SJCRH30 (cell line): ENCODE measurements at places on chromosomes 3 and 15. TPM values are rescaled to one million over a fixed set of nuclear protein-coding genes. Genes with fewer than 3 reads are reported as not detected.

GRCh38 chr3:102026656-102027055 is 177.3 kb downstream of the NFKBIZ start:
- DNase-seq = no peak

RAP2B gene
- total RNA-seq = 13.7 and 13.9 TPM in 2 replicates

NSUN3 gene
- 10.1 and 16.4 TPM in 2 replicates for total RNA-seq

DNA sequence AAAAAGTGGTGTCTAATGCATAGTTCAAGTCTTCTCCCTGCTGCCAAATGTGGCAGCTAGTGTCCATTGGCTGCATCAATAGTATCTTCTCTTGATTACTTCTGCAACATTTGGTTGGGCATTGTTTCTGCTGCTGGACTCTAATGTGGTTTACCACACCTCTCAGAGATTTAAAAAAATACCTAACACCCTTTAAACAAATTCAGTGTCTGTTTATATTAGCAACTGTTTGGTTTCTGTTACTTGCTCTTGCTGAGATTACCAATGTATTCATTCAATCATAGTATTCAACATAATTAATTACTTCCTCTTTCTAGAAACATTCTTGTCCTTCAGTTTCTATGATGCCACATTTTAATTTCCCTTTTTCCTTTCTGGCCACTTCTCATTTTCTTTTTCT is 20.3 kb upstream of the NECTIN3 start:
- no peak for DNase-seq

GRCh38 chr15:84402856-84403608 is 167.5 kb downstream of the GOLGA6L4 start:
- DNase-seq = no peak

- DNase-seq = no peak
Observed at GRCh38 chr3:194913316-194913715, 227.6 kb downstream of the FAM43A start.

SLC35G2 gene
- total RNA-seq = 8.1 and 8.9 TPM in 2 replicates

GRCh38 chr15:37594417-37594816 is 340.0 kb upstream of the TMCO5A start:
- DNase-seq = no peak

DNA sequence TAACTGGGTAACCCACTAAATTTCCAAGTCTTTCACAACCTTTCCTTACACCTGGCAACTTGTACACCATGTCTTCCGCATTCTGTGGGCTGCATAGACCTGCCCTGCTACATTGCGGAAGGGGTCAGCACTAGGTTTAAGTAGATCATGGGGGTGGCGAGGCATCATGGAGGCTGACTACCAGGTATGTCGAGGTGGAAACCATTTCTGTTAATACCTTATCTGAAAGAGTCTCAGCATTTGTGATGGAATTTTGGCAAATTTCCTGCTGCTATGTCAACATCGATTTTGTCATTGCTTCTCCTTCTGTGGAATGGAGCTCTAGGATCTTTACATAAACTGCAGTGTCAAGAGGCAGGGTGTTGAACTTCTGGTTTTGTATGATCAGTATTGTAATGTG is 187.2 kb downstream of the GHSR start:
- no peak for DNase-seq

SYNPR gene
- total RNA-seq = not detected in 2 replicates

MOBP gene
- total RNA-seq = 0.04 TPM in 1 of 2 replicates, not detected in the other

GRCh38 chr3:49883998-49884397 is 14.3 kb upstream of the CAMKV start:
- no peak for DNase-seq

DNA sequence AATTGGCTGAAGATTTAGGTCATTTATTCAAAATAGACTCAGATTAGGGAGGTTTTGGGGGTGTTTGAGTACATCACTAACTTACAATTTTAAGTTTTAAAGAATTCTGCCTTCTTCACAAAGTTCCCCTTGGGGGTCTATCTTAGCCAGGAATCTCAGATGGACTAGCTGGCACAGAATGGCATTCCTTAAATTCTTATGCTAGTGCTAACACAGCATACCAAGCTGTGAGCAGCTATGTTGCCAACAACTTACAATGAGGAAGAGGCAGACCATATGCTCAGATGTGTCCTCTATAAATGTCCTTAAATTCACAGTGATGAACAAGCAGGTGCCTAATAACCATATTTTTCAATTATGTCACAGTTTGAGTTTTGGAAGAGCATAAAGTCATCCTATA is 60.9 kb upstream of the NPHP3 start:
- DNase-seq = peak; percentile 42

DNA sequence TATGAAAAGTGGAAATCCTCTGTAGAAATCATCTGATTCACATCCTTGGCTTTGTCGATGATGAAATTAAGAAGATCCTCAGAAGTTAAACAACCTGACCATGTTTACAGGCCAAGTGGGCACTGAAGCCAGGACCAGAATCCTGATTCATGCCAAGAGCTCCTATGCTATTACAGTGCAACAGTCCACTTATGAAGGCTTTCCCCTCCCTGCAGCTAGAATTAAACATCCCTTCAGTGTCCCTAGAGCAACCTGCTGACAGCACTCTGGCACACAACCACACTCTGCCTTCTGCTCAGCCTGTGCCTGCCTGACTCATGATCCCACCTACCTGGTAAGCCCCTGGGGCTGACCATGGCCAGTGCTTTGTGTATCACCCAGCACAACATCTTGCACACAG is 33.8 kb downstream of the TXNRD3 start:
- DNase-seq = peak; percentile 5

- no peak for DNase-seq
Observed at GRCh38 chr3:180288816-180289215, 252.1 kb upstream of the PEX5L start.

SAMMSON gene
- 0.08 TPM in 1 of 2 replicates, not detected in the other for total RNA-seq

RPUSD3 gene
- 30.0 and 34.0 TPM in 2 replicates for total RNA-seq

PPP1R14D gene
- not detected in 2 replicates for total RNA-seq

PPARG gene
- 0.06 and 0.08 TPM in 2 replicates for total RNA-seq

C3orf62 gene
- total RNA-seq = 1.4 and 1.6 TPM in 2 replicates

ZNF621 gene
- 6.9 and 8.6 TPM in 2 replicates for total RNA-seq

- DNase-seq = no peak
Observed at GRCh38 chr3:43180027-43180426, 74.1 kb upstream of the POMGNT2 start.

DNA sequence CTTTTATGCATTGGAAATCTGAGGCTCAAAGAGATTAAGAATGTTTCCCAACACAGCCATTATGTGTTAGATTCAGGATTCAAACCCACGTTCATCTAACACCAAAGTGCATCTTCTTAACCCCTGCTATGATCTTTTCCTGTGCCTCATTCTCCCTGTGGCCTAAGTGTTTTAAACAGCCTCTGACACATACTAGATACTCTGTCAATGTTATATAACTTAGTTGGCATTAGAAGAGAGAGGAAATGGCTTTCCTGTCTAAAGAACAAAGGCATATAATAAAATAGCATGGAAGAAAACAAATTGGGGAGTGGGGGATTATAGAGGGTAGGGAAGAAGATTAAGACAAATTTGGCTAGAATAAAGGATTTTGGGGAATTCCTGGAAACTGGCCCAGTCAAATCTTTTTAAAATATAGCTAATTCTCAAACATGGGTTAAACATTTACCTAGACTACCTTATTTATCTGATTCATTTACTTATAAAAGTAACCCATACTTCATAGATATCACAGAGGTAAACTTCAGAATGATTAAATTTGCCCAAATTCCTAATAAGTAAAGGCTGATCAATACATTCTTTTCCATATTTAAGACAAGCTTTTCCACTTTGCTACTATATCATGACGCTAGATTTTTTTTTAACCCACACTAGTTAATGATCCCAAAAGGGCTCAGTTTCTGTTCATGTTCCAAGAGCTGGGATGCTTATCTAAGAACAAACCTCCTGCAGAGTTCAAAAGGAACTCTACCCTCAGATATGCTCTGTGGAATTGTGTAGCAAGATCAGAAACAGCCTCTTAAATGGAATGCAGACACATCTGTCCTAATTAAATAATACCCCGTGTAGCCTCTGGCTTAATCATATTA is 122.9 kb upstream of the PTPRG start:
- no peak for DNase-seq

DNA sequence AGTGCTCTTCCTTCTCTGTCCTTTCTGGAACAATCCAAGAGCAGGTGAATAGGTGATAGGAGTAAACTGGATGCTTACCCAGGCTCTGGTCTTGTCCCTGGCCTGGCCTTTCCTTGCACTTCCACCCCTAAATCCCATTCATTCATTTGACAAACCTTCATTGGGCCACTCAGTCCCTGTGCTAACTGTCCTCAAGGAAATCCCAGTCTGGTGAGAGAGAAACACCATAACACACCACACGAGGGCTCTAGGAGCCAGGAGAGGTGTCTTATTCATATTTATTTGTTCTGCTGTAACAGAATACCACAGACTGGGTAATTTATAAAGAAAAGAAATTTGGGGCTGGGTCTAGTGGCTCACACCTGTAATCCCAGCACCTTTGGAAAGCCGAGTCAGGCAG is 22.8 kb downstream of the EFCC1 start:
- no peak for DNase-seq

- DNase-seq = no peak
Observed at GRCh38 chr15:29689287-29689986, 132.8 kb downstream of the TJP1 start.

GRCh38 chr3:62586356-62586755 is 213.0 kb upstream of the FEZF2 start:
- DNase-seq = no peak
